ENCODE measurements at places on chromosomes 11 and 22. TPM values are rescaled to one million over a fixed set of nuclear protein-coding genes. Genes with fewer than 3 reads are reported as not detected.

DNA sequence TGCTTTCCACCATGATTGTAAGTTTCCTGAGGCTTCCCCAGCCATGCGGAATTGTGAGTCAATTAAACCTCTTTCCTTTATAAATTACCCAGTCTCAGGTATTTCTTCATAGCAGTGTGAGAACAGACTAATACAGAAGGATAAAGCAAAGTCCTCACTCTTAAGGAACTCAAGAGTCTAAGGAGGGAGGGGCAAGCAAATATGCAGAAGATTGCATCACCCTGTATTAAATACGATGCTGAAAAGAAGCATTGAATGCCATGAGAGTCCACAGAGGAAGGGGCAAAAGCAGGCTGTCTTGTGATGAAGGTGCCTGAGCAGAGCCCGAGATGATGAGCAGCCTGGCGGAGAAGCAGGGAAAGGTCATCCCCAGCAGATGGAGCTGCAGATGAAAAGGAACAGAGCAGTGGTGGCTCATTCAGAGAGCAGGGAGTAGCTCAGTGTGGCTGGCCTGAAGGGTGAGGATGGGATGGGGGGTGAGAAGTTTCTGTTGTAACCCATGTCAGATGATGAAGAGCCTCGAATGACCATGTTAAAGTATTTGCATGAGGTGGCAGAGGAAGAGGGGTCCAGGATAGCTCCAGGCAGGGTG, 6.3 kb upstream of the IZUMO1R start:
- no peaks in the 10 kb centered on the region for H3K4me1 ChIP-seq
- DNase-seq: no peak
- H3K27ac ChIP-seq: no peak overlapping the region
- H3K36me3 ChIP-seq: no peaks in the 10 kb centered on the region

GRCh38 chr11:5596607-5597201, at the start of gene TRIM6:
TSS of gene TRIM6 (plus strand) at chr11:5596637. CDS start at chr11:5596898, 261 bp downstream.
- H3K4me1 ChIP-seq: peaks cover 34% of the 10 kb centered on the region
- H3K36me3 ChIP-seq: no peaks in the 10 kb centered on the region
- H3K4me3 ChIP-seq: peak within 1 kb of the TSS; percentile 93
- H3K27me3 ChIP-seq: peaks cover 3% of the 10 kb centered on the region
- H3K27ac ChIP-seq: peak within 1 kb of the TSS; percentile 86
- peak; percentile 40 for DNase-seq

The DYNC2H1 gene
- total RNA-seq: 14.0 TPM

The SYCE3 gene
- not detected for total RNA-seq

DNA sequence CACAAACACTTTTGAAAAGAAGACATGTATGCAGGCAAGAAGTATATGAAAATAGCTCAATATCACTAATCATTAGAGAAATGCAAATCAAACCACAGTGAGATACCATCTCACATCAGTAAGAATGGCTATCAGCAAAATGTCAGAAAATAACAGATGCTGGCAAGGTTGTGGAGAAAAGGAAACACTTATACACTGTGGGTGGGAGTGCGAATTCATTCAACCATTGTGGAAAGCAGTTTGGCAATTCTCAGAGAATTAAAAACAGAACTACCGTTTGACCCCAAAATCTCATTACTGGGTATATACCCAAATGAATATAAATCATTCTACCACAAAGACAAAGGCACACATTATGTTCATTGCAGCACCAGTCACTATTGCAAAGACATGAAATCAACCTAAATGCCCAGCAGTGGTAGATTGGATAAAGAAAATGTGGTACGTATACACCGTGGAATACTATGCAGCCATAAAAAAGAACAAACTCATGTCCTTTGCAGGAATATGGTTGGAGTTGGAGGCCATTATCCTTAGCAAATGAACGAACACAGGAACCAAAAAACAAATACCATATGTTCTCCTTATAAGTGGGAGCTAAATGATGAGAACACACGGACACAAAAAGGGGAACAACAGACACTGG, 18.5 kb downstream of the MMP13 start:
- no peaks in the 10 kb centered on the region for H3K27me3 ChIP-seq
- DNase-seq: no peak
- peaks cover 19% of the 10 kb centered on the region for H3K4me1 ChIP-seq
- H3K27ac ChIP-seq: no peak overlapping the region

The GAL3ST1 gene
- not detected for total RNA-seq

- no peak overlapping the region for H3K27ac ChIP-seq
- H3K4me3 ChIP-seq: no peak overlapping the region
- H3K36me3 ChIP-seq: no peaks in the 10 kb centered on the region
- no peak for DNase-seq
- peaks cover 20% of the 10 kb centered on the region for H3K27me3 ChIP-seq
Observed at GRCh38 chr11:122439866-122440810, 215.4 kb upstream of the UBASH3B start.

GRCh38 chr11:111879637-111879960, 258 bp downstream of the CFAP68 start:
- H3K4me1 ChIP-seq: peaks cover 17% of the 10 kb centered on the region
- DNase-seq: no peak
- peak overlapping the region; percentile 93 for H3K4me3 ChIP-seq

The TMEM86A gene
- total RNA-seq: 0.26 TPM

- H3K27me3 ChIP-seq: peaks cover 5% of the 10 kb centered on the region
- H3K36me3 ChIP-seq: peaks cover 5% of the 10 kb centered on the region
- no peak overlapping the region for H3K27ac ChIP-seq
- H3K4me3 ChIP-seq: no peak overlapping the region
Observed at GRCh38 chr11:27604416-27604815, 95.8 kb downstream of the BDNF start.

GRCh38 chr11:64477675-64478074, 113.3 kb upstream of the SLC22A12 start:
- H3K4me1 ChIP-seq: no peaks in the 10 kb centered on the region
- no peak overlapping the region for H3K4me3 ChIP-seq
- peaks cover 60% of the 10 kb centered on the region for H3K27me3 ChIP-seq
- no peak for DNase-seq
- no peak overlapping the region for H3K27ac ChIP-seq

DNA sequence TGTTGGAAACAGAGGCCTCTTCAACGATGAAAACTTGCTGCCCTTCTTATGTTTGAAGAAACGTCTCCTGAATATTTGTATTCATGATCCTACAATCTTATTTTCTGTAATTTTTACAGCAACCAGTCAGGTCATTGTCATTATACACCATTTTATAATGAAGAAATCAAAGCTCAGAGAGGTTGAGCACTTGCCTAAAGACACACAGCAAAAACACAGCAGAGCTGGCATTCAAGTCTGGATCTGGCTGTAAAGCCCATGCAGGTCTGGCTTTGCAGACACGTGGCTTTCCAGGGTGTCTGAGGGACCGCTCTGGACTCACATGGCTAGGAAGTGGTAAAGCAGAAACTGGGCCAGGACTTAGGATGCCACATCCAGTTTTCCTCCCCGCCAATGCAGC, 15.8 kb upstream of the ALX4 start:
- H3K4me1 ChIP-seq: no peaks in the 10 kb centered on the region
- no peaks in the 10 kb centered on the region for H3K36me3 ChIP-seq
- H3K27ac ChIP-seq: no peak overlapping the region
- H3K27me3 ChIP-seq: peaks cover 61% of the 10 kb centered on the region

- peaks cover 3% of the 10 kb centered on the region for H3K27me3 ChIP-seq
- peaks cover 68% of the 10 kb centered on the region for H3K4me1 ChIP-seq
- DNase-seq: peak; percentile 79
- H3K27ac ChIP-seq: peak overlapping the region; percentile 94
Observed at GRCh38 chr22:30420347-30421125, 5.0 kb upstream of the MTFP1 start.

GRCh38 chr11:10072142-10072541, 221.9 kb downstream of the SBF2 start:
- peaks cover 35% of the 10 kb centered on the region for H3K4me1 ChIP-seq
- peaks cover 14% of the 10 kb centered on the region for H3K36me3 ChIP-seq
- peak; percentile 9 for DNase-seq
- no peak overlapping the region for H3K4me3 ChIP-seq
- H3K27ac ChIP-seq: no peak overlapping the region

The APLNR gene
- not detected for total RNA-seq

The KDM4E gene
- total RNA-seq: not detected

- no peak for DNase-seq
- peaks cover 4% of the 10 kb centered on the region for H3K27me3 ChIP-seq
- H3K4me3 ChIP-seq: 0 out of 2 replicates have a peak overlapping the region, but pooled peaks have one; percentile 34
- H3K4me1 ChIP-seq: peaks cover 12% of the 10 kb centered on the region
Observed at GRCh38 chr11:417652-418342, 3.0 kb upstream of the SIGIRR start.

The TRIM29 gene
- 3.2 TPM for total RNA-seq

- DNase-seq: no peak
- peaks cover 7% of the 10 kb centered on the region for H3K36me3 ChIP-seq
- 0 out of 2 replicates have a peak, but pooled peaks cover 1% of the 10 kb centered on the region for H3K4me1 ChIP-seq
- no peak overlapping the region for H3K27ac ChIP-seq
- H3K27me3 ChIP-seq: no peaks in the 10 kb centered on the region
Observed at GRCh38 chr11:105162506-105162905, 22.9 kb upstream of the CARD18 start.

GRCh38 chr11:123093739-123094138, 31.8 kb upstream of the HSPA8 start:
- 0 out of 2 replicates have a peak, but pooled peaks cover 5% of the 10 kb centered on the region for H3K4me1 ChIP-seq
- H3K4me3 ChIP-seq: no peak overlapping the region
- no peak for DNase-seq
- H3K36me3 ChIP-seq: peaks cover 9% of the 10 kb centered on the region
- no peak overlapping the region for H3K27ac ChIP-seq
- H3K27me3 ChIP-seq: peaks cover 4% of the 10 kb centered on the region

The DGCR6 gene
- total RNA-seq: 1.7 TPM

DNA sequence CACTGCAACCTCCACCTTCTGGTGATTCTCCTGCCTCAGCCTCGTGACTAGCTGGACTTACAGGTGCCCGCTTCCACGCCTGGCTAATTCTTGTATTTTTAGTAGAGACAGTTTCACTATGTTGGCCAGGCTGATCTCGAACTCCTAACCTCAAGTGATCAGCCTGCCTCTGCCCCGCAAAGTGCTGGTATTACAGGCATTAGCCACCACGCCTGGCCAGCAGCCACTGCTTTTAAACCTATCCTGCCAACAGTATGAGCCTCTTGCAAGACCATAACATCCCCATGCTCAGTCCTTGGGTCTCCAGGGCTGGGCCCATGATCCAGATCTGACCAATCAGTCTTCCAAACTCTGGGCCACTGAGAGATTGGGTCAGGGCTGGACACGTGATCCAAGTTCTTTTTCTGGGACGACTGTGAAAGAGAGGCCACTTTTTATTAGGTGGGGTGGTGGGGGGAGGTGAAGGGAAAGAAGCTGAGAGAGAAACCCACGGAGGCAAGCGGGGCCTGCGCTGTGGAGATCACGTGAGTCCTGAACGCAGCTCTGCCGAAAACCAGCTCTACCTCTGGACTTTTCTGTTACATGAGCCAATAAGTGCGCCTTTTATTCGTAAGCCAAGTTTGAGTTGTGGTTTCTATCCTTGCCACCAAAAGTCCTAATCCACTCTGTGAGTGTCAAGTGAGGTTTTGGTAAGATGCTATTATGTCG, 17.9 kb downstream of the ASPHD2 start:
- H3K27ac ChIP-seq: no peak overlapping the region
- DNase-seq: no peak
- no peak overlapping the region for H3K4me3 ChIP-seq

DNA sequence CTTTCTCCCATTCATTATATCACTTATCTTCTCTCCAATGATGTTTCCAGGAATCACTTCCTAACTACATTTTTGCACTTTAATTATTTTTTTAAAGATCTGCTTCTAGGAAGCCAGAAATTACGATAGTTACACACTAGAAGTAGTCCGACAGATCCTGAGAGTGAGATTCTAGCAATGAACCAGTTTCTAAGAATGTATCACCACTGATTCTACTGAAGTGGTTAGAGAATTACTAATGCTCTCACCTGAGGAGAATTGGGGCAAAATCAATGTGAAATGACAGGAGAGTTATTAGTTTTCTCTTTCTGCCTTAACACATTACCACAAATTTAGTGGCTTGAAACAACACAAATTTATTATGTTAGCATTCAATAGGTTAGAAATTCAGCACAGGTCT, 241.2 kb downstream of the CASP12 start:
- no peaks in the 10 kb centered on the region for H3K36me3 ChIP-seq
- H3K4me1 ChIP-seq: no peaks in the 10 kb centered on the region
- no peaks in the 10 kb centered on the region for H3K27me3 ChIP-seq
- no peak overlapping the region for H3K27ac ChIP-seq

GRCh38 chr11:80034801-80035200, 594.0 kb upstream of the TENM4 start:
- no peak for DNase-seq
- no peaks in the 10 kb centered on the region for H3K27me3 ChIP-seq
- H3K4me3 ChIP-seq: no peak overlapping the region

DNA sequence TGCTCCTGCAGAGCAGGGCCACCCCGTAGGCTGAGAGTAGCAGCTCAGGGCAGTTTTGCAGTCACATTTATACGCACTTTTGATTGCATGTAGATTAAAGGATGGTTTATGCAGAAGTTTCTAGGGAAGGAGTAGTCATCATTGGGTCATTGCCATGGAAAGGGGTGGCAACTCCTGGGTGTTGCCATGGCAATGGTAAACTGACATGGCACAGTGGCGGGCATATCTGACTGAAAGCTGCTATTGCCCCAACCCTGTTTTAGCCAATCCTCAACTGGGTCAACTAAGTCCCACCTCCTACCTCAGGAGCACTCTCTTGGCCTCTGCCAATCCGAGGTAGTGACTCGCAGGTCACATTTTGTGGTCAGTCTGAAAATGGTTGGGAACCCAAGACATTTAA, 2.4 kb upstream of the ARSA start:
- H3K4me1 ChIP-seq: peaks cover 15% of the 10 kb centered on the region
- H3K27me3 ChIP-seq: peaks cover 11% of the 10 kb centered on the region
- no peak overlapping the region for H3K27ac ChIP-seq
- no peak overlapping the region for H3K4me3 ChIP-seq
- no peaks in the 10 kb centered on the region for H3K36me3 ChIP-seq
- no peak for DNase-seq

GRCh38 chr22:32809786-32810554, 8.5 kb downstream of the TIMP3 start:
- H3K4me1 ChIP-seq: peaks cover 83% of the 10 kb centered on the region
- DNase-seq: no peak
- H3K36me3 ChIP-seq: peaks cover 33% of the 10 kb centered on the region
- H3K4me3 ChIP-seq: no peak overlapping the region

DNA sequence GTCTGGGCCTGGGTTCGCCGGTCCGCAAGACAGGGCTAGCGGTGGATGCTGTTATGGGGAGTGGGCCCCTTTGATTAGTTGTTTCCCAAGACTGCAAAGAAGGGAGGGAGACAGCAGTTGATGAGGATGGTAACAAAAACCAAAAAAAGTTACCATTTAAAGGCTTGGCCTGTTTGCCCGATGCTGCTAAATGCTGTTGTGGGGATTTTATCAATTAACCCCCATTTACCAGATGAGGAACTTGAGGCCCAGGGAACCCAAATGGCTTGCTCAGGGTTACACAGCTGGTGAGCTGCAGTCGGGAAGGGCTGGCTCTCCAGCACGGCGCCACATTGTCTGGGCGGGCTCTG, 3.4 kb downstream of the TRPT1 start:
- peaks cover 23% of the 10 kb centered on the region for H3K4me1 ChIP-seq
- H3K36me3 ChIP-seq: no peaks in the 10 kb centered on the region
- no peaks in the 10 kb centered on the region for H3K27me3 ChIP-seq
- DNase-seq: no peak
- no peak overlapping the region for H3K4me3 ChIP-seq

- peak overlapping the region; percentile 16 for H3K4me3 ChIP-seq
- H3K4me1 ChIP-seq: peaks cover 59% of the 10 kb centered on the region
- H3K36me3 ChIP-seq: peaks cover 4% of the 10 kb centered on the region
- H3K27ac ChIP-seq: peak overlapping the region; percentile 100
Observed at GRCh38 chr11:77071671-77072605, 5.2 kb downstream of the CAPN5 start.

GRCh38 chr11:34525888-34526657, 12.5 kb upstream of the ELF5 start:
- H3K36me3 ChIP-seq: no peaks in the 10 kb centered on the region
- peaks cover 25% of the 10 kb centered on the region for H3K27me3 ChIP-seq
- peak overlapping the region; percentile 73 for H3K4me3 ChIP-seq
- no peak for DNase-seq
- H3K27ac ChIP-seq: no peak overlapping the region

The OR2AG1 gene
- total RNA-seq: not detected

All from HFFc6 (cell line).